ENCODE measurements at places on chromosomes 13 and 19. TPM values are rescaled to one million over a fixed set of nuclear protein-coding genes. Genes with fewer than 3 reads are reported as not detected.
A peak's percentile ranks its signal among the peaks of the same experiment; 100 is the strongest.

DNA sequence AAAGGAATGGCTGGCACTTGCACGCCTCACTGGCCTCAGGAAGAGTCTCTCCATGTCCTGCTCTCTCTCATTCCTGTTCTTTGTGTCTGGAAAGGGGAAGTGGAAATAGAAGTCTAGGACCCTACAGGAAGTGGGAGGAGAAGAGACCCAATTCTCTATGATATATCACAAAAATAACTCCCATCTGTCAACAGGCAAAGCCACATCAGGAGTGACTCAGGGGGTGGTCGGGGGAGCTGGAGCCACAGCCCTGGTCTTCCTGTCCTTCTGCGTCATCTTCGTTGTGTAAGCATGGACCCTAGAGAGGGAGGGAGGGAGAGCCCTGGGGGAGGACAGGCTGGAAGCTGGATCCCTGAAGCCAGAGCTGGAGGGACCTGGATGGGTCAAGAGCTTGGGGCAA lies 3.0 kb downstream of the SIGLEC9 start:
- H3K4me1 ChIP-seq, result peaks cover 64% of the 10 kb centered on the region
- peak overlapping the region; percentile 20 for H3K4me3 ChIP-seq
- H3K36me3 ChIP-seq, result peaks cover 1% of the 10 kb centered on the region
- peak overlapping the region; percentile 27 for H3K27ac ChIP-seq
- no peak for DNase-seq

DNA sequence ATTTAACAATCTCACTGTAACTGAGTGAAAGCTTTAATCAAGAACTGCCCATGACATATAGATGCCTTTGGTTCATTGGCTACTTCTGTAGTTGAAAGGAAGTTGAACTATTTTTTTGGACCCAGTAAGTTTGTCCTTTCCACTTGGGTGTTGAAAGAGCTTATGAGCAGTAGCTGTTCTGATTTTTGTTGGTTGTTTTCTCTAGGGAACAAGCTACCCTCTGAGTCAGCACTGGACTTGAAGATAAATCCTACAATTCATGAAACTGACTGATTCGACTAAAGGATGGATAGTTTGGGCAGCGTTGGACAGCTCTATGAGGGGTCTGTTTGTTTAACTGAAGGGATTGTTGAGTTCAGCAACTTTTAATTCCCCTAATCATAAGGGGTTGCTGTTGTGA lies 101.0 kb downstream of the PAN3 start:
- H3K27ac ChIP-seq, result no peak overlapping the region
- DNase-seq, result no peak
- no peak overlapping the region for H3K4me3 ChIP-seq
- H3K4me1 ChIP-seq, result no peaks in the 10 kb centered on the region
- no peaks in the 10 kb centered on the region for H3K27me3 ChIP-seq

DNA sequence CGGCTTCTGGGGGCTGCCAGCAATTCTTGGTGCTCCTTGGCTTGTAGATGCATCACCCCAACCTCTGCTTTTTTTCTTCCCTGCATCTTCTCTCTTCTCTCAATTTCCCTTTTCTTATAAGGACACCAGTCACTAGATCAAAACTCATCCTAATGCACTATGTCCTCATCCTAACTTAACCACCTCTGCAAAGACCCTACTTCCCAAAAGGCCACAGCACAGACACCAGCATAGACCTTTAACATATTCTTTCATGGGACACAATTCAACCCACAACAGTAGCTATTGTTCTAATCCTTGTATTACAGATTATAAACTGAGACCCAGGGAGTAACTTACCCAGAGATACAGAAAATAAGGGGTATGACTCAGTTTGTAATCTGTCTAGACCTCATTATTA lies 47.0 kb downstream of the RUBCNL start:
- peak overlapping the region; percentile 37 for H3K27ac ChIP-seq
- no peak for DNase-seq
- H3K36me3 ChIP-seq, result peaks cover 5% of the 10 kb centered on the region
- peaks cover 20% of the 10 kb centered on the region for H3K4me1 ChIP-seq

ZNF230 gene
- 9.2 TPM for total RNA-seq

SHISA2 gene
- total RNA-seq, result 0.94 TPM

Data from activated naive CD8-positive, alpha-beta T cell treated with anti-CD3 and anti-CD28 coated beads, Interleukin-2, amount 10 ng/mL, durations not matched to agents 7 days and 5 days (primary cell).